ENCODE measurements at places on chromosomes 4 and X.
A peak's percentile ranks its signal among the peaks of the same experiment; 100 is the strongest.

DNA sequence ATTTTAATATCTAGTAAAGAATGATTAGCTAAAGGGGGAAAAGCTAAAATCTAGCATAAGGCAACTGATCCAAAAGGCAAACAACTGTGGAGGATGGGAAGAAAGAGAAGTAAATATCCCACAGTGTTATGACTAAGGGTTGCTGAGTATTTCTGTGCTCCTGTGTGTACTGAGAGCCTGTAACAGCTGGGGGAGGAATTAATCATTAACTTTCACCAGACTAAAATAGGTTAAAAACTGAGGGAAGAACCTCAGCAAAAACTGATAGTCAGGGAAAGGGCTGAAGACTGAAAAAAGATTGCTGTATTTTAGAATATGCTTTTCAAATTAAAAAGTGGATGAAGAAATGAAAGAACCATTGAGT is 365.9 kb downstream of the CXXC4 start:
- DNase-seq = no peak

GRCh38 chrX:53013291-53013690 is 35.3 kb upstream of the GPR173 start:
- no peak for DNase-seq

GRCh38 chr4:54588404-54588803 is 69.4 kb upstream of the KIT start:
- no peak for DNase-seq

- DNase-seq = no peak
Observed at GRCh38 chrX:10041383-10041782, 74.2 kb downstream of the CLDN34 start.

DNA sequence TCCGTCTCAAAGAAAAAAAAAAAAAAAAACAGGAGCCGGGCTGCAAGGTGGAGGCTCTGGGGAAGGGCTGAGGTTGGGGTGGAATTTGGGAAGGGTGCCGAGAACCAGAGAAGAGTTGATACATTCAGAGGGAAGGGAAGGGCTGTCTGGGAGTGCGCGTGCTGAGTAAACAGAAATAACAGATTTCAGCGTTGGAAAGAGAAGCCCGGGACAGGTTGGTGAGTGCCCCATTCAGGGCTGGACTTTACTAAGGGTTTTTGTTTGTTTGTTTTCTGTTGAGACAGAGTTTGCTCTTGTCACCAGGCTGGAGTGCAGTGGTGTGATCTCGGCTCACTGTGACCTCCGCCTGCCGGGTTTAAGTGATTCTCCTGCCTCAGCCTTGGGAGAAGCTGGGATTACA is 1.7 kb upstream of the IL3RA start:
- no peak for DNase-seq

DNA sequence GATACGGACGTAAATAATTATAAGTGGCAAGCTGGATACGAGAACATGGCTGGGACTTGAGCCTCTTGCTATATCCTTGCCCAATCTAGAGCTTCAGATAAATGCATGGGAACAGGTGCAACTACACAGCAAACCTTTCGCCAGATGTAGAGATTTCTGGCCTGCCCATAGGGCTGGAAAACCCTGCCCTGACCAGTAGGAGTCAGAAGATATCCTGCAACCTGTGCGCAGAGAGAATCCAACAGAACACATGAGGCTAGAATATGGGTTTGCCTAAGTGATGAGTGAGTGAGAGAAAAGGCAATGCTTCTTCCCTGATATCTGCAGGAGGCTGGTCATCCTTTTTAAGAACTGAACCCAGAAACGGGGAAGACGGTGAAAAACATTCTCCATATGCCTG is 805.3 kb upstream of the TENM3 start:
- no peak for DNase-seq

GRCh38 chr4:6265546-6265945 is 4.1 kb upstream of the WFS1 start:
- DNase-seq = no peak

GRCh38 chr4:11602606-11603340 is 174.1 kb upstream of the HS3ST1 start:
- DNase-seq = no peak

GRCh38 chrX:103376979-103377324 is 614 bp downstream of the BEX3 start:
- DNase-seq = no peak

DNA sequence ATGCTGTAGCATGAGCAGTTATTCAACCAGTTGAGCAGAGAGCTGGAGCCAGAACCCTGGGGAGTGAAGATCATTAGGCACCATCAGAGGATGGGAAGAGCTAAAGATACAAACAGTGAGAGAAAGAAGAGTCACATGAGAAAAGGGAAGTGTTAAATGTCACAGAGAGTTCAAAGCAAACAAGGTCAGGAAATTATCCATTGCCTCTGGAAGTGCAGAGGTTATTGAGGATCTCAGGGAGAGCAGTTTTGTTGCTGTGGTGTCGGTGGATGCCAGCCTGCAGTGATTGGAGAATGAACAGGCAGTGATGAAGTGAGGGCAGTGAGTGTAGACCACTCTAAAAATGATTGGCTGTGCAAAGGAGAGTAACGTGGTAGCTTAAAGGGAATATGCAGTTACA is 17.7 kb downstream of the SPARCL1 start:
- DNase-seq = no peak

DNA sequence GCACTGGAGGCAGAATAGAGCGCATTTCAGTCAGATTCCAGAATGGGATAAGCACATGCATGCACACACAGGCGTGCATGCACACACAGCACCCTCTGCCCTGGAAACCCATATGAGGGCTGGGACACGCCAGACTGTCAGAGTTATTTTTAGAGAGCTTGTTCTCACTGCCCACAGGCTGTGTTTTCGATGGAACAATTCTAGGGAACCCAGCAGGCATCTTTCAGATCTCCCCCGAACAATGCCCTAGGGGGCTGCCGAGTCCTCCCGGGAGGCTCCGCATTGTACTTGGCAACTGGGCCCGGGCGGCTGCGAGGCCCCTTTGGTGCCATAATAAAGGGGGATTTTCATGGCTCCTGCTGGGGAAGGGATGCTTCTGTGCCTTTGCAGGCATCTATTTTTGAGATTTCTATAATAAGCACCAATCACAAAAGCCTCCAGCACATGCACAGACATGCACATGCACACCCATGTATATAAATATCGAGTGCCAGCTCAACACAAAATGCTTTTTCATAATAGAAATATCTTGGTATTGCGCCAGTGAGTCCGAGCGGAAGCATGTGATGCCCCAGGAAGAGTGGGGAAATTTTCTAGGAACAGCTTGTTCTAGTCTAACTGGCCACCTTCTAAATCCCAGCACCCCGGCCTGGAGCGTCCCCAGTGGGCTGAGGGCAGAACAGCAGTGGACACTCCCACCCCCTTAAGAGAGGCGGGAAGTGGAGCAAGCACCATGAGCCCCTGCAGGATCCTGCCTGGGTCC is 88.5 kb downstream of the PHKA2 start:
- no peak for DNase-seq

DNA sequence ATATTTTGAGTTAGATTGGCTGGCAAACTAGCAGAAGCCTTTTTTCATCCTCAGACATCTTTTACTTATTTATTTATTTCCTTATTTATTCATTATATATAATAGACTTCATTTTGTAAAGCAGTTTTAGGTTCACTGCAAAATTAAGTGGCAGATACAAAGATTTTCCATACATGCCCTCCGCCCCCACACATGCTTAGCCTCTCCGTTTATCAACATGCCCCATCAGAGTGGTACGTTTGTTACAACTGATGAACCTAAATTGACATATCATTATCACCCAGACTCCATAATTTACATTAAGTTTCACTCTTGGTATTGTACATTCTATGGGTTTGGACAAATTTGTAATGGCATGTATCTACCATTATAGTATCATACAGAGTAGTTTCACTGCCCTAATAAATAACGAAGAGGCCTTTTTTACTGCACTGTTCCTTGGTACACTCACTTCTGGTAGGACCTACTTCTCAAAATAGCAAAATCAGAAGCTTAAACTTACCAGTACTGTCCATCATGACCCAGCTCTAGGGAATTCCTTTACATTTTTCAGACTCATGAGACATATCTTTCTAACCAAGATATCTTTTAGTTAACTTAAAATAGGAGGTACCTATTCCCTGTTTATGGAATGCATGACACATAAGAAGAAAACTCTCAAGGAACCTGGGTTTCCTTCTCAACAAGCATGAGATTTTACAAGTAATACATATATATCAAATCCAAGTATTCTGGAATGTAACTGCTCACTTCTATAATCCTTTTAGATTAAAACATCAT is 4.8 kb upstream of the TMPRSS11B start:
- DNase-seq = no peak

GRCh38 chrX:135513130-135513515 is 7.3 kb upstream of the INTS6L start:
- no peak for DNase-seq

DNA sequence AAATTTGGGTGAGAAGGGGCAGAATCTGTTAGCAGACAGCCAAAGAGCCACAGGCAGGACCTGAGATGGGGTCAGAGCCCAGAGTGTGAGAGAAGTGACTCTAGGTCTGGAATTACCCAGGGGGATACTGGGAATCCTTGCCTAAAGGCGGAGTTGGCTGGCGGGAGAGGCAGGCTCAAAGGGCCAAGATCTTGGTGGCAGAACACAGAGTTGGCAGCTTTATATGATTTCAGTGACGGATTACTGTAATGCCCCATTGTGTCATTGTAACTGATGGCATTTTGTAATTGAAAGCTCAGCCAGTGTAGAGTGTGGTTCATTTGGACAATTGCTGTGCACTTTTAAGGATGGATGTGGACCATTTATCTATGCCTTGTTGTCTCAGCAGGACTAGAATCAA is 77.3 kb downstream of the SMIM20 start:
- DNase-seq = no peak

DNA sequence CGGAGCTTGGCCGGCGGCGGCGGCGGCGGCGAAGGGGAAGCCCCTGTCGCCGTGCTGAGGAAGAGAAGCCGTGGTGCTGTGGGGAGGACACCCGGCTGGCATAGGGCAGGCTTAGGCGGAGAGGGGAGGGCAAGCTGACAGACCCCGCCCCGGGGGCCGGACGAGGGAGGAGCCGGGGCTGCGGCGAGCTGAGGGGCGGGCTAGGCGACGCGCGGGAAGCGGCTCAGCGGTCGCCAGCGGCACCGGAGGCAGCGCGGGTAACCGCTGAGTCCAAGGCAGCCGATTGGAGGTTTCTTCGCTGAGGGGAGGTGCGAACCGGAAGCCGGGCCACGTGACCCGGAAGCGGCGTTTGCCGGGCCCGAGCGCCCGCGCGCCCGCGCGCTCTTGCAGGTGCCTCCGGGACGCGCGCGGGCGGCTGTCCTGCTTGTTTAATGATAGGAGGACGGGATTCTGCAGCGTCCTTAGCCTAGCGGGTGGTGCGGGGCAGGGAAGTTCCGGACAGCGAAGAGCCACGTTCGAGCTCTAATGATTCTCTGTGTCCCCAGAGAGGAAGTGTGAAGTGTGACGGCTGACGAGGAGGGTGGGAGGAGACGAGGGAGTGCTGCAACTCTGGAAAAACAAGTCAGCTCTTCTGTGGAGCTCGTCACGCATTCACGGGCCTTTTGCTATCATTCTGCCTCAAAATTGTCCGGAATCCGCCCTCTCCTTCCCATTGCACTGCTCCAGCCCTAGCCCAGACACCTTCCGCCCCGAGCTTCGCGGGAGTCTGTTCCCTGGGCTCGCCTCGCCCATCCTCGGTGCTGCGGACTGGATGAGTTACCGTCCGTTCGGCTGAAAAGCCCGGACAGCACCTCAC is at the start of gene AP1S2:
Gene AP1S2, minus strand, starts transcription at position 102 of the 856 bp plus-strand sequence. CDS start 2,289 bp downstream, outside the sequence.
- DNase-seq = peak; percentile 98

All from Karpas-422 (cell line).